CD8-positive, alpha-beta memory T cell (primary cell): ENCODE measurements at places on chromosomes 2 and 18.

- no peak for DNase-seq
These were observed 4.9 kb downstream of the QPCT start for GRCh38 chr2:37349231-37349860.

- no peak for DNase-seq
These were observed 55.2 kb upstream of the MAPRE2 start for GRCh38 chr18:34985963-34986362.

- DNase-seq = no peak
These were observed 10.2 kb downstream of the GAREM2 start for GRCh38 chr2:26182887-26183630.

DNA sequence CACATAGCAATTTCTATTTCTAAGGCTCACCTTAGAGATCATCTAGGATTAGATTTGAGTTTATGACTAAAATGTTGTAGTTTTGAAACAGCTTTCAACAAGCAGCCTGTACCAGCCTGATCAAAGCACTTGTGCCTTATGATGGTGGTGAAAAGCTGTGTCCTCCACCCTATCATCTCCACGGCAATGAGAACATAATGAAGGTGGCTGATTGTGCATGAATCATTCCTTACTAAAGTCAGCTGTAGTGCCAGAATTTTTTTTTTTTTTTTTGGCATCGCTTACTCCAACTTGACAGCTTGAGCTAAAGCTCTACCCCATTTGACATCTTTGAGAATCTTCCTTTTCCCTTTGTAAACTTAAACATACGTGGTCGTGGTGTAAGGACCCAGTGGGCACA is 86.0 kb downstream of the DCC start:
- no peak for DNase-seq

- peak; percentile 3 for DNase-seq
These were observed 777 bp downstream of the GALNT3 start for GRCh38 chr2:165793161-165793778.

- DNase-seq = no peak
These were observed 34.5 kb upstream of the HTR2B start for GRCh38 chr2:231159306-231159705.

DNA sequence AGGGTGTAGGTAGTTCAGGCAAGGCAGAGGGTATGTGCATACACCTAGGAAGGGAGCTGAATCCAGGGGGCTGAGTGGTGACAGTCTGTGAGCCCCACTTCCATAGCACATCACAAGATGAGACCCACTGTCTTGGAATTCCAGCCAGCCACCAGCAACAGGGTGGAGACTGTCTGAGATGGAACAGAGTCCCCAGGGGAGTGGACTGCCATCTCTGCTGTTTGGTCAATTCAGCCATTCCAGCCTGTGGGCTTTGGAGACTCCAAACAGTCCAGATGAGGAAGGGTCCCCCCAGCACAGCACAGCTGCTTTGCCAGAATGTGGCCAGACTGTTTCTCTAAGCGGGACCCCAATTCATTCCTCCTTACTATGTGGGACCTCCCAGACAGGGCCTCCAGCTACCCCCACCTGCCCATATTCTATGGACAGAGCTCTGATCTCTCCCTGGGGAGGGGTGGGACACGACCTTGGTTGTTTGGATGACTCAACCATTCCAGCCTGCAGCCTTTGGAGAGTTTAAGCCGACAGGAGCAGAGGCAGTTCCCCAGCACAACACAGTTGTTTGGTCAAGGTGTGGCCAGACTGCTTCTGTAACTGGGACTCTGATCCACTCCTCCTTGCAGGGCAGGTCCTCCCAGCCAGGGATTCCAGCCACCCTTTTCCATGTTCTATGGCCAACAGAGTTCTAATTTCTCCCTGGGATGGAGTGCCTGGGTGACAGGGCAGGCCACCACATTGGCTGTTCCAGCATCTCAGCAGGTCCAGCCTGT is 178.0 kb downstream of the RND3 start:
- DNase-seq = no peak

DNA sequence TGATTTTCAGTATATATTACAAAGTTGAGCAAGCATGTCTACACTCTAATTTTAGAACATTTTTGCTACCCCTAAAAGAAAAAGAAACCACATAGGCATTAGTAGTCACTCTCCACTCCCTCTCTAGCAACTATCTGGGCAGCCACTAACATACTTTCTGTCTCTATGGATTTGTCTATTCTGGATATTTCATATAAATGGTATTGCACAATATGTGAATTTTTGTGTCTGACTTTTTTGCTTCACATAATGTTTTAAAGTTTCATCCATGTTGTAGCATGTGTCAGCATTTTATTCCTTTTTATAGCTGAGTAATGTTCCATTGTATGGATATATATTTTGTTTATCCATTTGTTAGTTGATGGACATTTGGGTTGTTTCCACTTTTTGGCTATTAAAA is 232.5 kb upstream of the CTAGE1 start:
- no peak for DNase-seq

DNA sequence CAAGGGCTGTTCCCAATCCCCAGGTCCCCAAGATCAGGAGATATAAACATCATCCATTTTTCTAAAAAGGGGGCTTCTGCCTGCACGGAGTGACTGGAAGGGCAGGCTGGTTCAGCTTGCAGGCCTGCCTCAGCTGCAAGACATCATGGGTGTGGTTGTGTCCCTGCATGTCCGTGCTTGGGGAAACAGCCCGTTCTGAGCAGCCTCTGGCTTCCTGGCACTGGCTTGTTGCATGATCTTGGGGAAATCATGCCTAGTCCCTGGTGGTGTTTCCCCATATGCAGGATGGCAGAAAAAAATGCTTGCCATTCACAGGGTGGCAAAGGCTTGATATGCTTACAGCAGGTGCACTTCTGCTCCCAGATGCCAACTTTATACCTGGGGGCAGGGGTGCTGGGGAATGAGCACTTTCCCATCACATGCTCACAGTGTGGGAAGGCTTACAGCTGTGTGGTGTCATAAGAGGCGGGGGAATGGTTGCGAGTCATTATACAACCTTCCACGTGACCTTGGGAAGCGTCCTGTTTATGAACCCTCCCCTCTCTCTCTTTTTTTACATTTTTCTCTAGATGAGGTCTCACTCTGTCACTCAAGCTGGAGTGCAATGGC is 7.2 kb downstream of the PCARE start:
- DNase-seq = no peak

- peak; percentile 68 for DNase-seq
These were observed 98.3 kb upstream of the ID2 start for GRCh38 chr2:8583400-8584173.

DNA sequence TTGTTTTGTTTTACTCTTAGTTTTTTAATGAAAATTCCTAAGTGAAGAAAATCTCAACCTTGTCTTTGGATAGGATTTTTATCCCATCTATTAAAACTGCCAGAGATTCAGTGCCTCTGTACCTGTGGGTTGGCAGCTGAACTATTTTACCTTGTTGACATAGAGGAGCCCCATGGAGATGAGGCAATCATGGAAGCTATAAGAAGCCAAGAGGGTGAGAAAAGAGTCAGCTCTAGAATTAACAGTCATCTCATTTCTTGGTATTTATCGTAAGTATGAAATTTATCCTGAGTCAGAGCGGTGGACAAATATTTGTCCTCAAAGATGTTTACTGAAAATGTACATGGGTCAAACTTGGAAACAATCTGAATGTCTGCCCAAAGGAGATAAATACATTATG is 35.8 kb upstream of the PGAP1 start:
- no peak for DNase-seq

DNA sequence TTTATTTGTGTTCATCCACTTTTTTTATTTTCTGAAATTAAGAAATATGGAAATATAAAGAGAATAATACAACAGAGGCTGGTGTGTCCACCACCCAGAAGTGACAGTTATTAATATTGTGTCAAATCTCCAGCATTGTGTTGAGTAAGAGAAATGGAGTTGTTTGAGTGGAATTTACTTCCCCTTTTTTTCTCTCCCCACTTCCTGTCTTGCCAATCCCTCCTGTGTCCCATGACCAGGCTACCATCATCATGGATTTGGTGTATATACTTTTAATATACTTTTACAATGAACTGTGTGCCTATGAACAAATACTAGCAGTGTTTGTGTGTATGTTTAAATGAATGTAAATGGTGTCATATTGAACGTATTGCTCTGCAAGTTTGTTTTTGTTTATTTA is 276.9 kb upstream of the SKOR2 start:
- no peak for DNase-seq

- DNase-seq = no peak
These were observed 415.2 kb upstream of the NETO1 start for GRCh38 chr18:73283032-73283431.

DNA sequence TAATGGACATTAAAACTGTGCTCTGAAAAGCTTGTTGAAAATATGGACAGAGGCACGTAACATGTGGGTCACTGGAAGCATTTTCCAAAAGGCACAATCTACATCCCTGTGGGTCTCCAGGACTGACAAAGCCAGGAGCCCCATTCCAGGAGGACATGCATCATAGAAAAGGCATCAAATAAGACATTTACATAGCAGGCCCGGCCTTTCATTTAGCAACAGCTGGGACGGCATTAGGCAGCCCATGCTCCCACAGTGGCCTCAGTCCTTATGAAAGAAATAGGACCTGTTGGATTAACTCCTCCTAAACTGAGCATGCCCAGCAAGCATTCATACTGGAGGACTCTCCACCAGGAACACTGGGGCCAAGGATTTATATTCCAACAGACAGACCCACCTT is 72.2 kb downstream of the TWIST2 start:
- no peak for DNase-seq

DNA sequence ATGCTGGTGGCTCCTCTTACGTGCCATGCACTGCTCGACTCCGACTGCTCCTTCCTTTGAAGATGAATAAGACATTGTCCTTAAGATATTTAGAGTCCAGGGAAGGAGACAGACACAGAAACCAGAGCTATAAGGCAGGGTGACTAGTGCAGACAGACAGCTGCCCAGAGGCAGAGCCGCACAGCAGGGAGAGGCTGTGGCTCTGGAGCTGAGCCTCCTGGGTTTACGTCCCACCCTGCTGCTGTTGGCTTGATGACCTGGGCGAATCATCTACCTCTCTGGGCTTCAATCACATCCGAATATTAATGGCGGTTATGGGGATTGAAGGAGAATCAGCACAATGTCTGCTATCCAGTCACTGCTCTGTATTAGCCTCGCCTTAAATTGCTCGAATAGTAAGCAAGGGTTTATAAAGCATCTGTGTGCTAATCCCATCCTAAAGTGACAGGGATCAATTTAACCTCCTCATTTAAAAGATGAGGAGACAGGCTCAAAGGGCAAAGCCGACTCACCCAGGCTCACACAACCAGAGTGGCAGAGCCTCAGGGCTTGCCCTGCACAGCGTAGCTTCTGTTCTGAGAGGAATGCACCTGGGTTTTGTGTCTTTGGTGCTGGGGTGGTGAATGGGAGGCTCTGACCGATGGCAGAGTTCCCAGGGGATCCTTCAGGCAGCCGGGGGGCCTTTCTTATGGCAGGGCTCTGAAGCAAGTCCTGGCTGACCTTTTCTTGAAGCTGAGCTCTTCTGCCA is 284.1 kb downstream of the MYCN start:
- no peak for DNase-seq

- DNase-seq = no peak
These were observed 152.5 kb upstream of the POU3F3 start for GRCh38 chr2:104701411-104701911.

DNA sequence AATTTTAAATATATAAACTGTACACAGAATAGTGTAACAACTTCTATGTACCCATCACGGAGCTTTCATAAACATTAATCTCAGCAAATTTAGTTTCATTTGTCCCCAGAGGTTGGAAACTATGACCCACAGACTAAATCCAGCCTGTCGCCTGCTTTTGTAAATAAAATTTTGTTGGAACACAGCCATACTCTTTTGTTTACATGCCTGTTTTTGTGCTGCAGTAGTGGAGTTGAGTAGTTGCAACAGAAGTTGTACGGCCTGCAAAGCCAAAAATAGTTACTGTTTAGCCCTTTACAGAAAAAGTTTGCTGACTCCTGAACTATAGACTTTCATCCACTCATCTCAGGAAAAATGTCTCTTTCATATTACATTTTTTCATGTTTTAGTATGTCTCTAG is 39.8 kb downstream of the RBM45 start:
- DNase-seq = no peak

- no peak for DNase-seq
These were observed 136.5 kb downstream of the TDRD15 start for GRCh38 chr2:21260311-21260710.

DNA sequence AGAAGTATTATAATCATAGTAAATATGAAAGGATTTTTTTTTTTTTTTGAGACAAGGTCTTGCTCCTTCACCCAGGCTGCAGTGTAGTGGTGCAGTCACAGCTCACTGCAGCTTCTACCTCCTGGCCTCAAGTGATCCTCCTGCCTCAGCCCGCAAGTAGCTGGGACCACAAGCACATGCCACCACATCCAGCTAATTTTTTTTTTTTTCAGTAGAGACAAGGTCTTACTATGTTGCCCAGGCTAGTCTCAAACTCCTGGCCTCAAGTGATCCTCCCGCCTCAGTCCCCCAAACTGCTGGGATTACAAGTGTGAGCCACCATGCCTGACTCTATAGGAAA is 301.6 kb upstream of the STON1 start:
- DNase-seq = no peak

- DNase-seq = no peak
These were observed 49.0 kb upstream of the DSG1 start for GRCh38 chr18:31268985-31269406.

- no peak for DNase-seq
These were observed 437.6 kb downstream of the DLGAP1 start for GRCh38 chr18:4017480-4017879.

GRCh38 chr2:36174920-36175319 is 180.7 kb upstream of the CRIM1 start:
- DNase-seq = no peak

DNA sequence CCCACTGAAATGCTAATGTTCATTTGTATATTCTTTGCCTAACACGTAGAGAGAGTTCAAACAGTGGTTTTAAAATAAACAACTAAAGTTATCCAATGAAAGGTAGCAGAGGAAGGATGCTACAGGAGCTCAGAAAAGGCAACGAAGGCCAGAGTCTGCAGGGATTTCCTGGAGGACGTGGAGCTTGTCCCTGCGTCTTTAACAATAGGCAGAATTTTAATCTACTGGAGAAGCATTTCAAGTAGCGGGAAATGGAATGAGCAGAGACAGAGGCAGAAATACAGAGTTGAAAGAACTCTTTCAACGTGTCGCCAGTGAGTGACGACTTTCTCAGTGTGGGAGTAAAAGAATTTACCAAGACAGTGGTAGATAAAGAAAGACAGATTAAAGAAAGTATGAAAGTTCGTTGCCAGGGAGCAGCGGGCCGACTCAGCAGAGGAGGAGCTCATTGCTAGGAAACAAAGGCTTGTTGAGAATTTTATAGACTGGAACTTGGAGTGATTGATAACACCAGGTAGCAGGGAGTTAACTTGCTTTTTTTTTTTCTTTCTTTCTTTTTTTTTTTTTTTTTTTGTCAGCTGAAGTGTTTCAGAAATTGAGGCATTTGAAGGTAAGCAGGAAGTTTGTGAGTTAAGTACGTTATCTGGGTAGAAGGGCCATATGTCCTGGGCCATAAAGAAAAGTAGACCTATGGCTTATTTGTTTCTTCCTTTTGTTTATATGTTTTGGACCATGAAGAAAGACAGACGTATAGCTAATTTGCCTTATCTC is 625 bp upstream of the NBAS start:
- DNase-seq = peak; percentile 68

- no peak for DNase-seq
These were observed 17.4 kb downstream of the CIDEA start for GRCh38 chr18:12271376-12272235.

- DNase-seq = no peak
These were observed 951.6 kb upstream of the SLC39A10 start for GRCh38 chr2:194705398-194705797.

GRCh38 chr2:158818511-158818910 is 23.4 kb downstream of the DAPL1 start:
- DNase-seq = no peak
